Prostate gland (tissue), 2 donors: ENCODE measurements at places on chromosomes 1 and 21.

DNA sequence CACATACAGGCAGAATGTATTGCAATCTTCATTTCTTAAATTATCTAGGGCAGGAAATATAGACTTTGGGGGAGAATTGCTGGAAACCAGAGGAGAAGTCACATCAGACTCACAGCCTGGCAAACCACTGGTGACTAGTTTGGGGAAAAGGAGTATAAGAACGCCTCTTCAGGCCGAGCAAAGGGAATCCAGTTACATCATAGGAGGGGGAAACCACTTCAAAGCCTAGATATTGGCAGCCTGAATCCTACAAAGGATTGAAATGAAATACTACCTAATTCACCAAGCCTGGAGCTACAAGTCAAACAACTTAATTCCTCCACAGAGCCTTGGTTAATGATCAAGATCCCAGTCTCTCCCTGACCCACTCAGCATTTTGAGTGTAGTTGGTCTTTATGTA, 121.7 kb downstream of the SLC30A10 start:
- DNase-seq, result no peak

GRCh38 chr21:45011911-45012661, 62.3 kb upstream of the ADARB1 start:
- no peak for DNase-seq

- DNase-seq, result no peak
Observed at GRCh38 chr21:45288441-45288841, 746 bp upstream of the POFUT2 start.

GRCh38 chr1:26038477-26038876, 7.4 kb downstream of the SLC30A2 start:
- DNase-seq, result no peak

DNA sequence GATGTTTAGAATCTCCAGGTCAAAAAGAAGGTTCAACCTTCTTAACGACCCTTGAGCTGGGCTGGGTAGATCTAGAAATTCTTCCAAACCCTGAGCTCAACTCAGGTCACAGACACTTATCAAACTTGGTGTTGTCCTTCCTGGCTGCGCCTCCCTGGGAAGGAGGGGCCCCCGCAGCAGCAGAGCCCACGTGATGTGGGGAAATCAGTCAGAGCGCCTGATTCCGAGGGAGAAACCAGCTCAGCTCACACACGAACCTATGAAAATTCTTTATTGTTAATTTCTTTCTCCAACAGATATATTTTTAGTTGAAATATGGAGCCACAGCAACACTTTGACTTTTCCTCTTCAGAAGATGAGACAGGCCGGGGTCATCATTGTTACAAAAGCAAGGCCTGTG, 24.3 kb upstream of the CLSTN1 start:
- peak; percentile 48 for DNase-seq

- DNase-seq, result no peak
Observed at GRCh38 chr1:198829944-198830343, 191.1 kb downstream of the PTPRC start.
